ENCODE measurements at places on chromosomes 16 and 17.
A peak's percentile ranks its signal among the peaks of the same experiment; 100 is the strongest.

DNA sequence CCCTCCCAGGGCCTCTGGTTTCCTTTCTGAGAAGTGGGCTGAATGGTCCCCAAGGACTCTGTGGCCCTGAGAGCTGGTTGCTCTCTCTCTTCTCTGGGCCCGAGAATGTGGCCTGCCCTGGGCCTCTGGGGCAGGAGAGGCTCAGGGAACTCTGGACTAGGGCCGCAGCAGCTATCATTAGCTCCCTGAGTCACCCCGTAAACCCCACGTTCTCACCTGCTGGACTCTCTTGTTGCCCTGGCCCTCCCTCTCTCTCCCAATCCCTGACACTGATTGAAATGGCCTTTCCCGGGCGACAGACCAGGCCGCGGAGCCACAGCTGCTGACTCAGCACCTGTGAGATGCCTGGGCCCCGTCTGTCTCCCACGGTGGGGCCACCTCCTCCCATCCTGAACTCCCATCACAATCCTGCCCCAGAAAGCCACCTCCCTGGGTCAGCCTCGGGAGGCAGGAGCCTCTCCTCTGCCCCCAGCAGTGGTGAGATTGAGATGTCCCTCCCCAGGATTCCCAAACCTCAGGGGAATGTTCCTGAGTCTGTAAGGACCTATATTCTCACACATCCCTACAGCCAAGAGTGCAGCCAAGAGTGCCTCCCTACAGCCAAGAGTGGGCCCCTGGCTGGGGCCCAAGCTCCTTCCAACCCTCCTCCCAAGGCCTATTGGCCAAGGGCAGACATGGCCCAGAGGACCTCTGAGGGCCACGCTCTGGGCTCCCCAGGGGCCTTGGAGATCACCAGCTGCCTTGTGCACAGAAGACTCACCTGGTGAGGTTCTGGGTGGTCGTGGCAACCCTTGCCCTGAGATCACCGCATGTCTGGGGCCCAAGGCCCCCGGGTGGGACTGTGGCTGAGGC, 470 bp downstream of the TRPV3 start:
- no peak for DNase-seq

DNA sequence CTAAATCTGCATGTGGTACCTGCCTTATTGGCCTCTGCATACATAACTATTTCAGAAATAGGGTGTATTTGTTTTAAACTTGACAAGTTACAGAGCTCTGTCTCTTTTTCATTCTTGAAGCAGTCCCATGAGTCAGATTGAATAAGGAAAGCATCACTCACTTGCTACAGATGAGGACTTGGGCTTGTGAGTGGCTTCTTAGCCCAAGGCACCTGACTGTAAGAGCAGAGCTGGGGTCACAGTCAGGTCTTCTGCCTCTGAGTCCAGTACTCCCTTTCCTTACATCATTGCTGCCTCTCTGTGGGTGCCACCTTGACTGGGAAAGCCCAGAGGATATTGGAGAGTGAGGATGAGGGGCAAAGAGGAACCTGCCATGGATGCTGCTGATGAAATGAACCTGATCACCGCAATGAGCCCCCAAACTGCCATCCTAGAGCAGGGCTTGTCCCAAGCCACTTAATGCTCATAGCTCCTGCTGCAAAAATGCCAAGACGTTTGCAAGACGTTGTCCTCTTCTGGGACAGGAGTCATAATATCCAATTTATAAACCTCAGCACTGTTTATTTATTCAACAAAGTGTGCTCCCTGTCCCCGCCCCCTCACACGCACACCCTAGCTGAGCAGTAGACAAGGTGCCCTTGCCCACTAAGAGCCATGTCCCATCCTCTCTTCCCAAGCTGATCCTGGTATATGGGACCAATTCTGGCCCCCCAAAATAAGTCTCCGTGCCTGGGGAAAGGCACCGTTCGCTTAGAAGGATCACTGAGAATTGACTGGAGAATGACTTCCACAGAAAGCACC, 74.1 kb downstream of the CCDC182 start:
- DNase-seq, result no peak

DNA sequence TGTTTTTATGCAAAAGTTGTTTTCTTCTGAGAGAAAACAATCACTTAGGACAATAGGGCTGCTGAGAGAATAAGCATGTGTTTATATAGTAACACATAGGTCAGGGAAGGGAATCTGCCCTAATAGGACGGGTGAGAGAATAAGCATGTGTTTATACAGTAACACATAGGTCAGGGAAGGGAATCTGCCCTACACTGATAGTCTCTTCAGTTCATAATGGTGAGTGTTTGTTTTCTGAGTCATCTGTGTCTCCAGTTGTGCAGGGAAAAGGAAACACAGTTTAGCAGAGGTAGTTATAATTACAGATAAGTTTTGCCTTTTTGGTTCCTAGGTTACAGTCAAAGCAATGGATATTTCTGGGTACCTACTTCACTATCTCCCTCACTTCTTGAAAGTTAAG, 252.3 kb upstream of the CA10 start:
- no peak for DNase-seq

- DNase-seq, result peak; percentile 25
These were observed 470 bp downstream of the MLYCD start for GRCh38 chr16:83899272-83899897.

DNA sequence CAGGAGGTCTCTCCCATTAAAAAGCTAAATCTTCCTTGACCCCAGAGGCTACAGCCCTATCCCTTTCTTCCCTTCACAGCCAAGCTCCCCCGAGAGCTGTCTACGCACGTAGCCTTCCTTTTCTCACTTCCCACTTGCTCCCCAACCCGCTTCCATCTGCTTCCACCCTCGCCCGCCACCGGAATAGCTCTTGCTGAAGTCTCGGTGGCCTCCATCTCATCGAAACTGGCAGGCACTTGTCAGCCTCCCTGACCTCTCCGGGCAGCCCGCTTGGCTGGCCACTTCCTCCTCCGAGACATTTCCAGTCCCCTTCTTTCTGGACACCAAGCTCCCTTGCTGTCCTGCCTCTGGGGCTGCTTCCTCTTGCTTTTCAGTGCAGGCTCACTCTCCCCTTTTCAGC, 10.7 kb upstream of the EPOP start:
- no peak for DNase-seq

- DNase-seq, result no peak
These were observed 5.6 kb upstream of the SLC38A10 start for GRCh38 chr17:81300586-81301155.

- DNase-seq, result peak; percentile 12
These were observed 621 bp upstream of the CSHL1 start for GRCh38 chr17:63911657-63912100.

DNA sequence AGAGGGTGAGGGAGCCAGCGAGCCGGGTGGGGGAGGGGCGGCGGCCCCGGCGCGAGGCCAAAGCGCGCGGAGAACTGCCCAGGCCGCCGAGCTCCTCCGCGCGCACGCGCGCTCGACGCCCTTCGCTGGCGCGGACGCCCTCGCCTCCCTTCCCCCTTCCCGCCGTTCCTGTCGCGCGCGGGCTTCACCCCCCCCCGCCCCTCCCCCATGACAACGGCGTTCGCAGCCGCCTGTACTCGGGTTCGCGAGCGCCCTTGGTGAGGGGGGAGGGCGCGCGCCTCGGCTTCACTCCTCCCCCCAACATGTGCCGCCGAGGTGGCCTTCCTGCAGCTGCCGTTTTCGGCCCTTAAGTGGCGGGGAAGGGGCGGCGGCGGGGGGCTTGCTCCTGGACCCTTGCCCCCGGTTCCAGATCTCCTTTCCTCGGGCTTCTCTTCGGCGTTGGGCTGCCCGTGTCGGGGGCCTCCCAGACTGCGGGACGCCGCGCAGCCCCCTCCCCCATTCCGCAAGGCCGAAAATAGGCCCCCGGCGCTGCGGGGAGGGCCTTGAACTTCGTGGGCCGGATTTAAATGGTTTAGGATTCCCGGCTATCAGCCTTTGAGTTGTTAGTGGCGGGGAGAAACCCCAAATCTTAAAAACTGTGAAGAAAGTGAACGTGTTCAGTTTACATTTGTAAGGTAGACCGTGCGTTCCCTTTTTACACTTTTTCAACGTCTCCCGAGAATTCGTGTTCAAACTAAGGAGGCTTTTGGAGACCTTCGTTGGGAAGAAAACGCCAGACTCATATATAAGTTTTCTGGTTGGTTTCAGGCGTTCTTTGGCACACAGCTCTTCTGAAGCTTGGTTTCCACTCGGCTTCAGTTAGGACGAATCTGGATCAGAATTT, 653 bp downstream of the SRRM2 start:
- DNase-seq, result peak; percentile 79

- DNase-seq, result peak; percentile 84
These were observed 4.9 kb downstream of the PRCD start for GRCh38 chr17:76544546-76545365.

GRCh38 chr16:2933701-2934100, 22.0 kb downstream of the FLYWCH1 start:
- no peak for DNase-seq
